ENCODE measurements at places on chromosomes 7 and 10.

GRCh38 chr7:95478272-95479037, 7.3 kb upstream of the ASB4 start:
- no peak for DNase-seq

DNA sequence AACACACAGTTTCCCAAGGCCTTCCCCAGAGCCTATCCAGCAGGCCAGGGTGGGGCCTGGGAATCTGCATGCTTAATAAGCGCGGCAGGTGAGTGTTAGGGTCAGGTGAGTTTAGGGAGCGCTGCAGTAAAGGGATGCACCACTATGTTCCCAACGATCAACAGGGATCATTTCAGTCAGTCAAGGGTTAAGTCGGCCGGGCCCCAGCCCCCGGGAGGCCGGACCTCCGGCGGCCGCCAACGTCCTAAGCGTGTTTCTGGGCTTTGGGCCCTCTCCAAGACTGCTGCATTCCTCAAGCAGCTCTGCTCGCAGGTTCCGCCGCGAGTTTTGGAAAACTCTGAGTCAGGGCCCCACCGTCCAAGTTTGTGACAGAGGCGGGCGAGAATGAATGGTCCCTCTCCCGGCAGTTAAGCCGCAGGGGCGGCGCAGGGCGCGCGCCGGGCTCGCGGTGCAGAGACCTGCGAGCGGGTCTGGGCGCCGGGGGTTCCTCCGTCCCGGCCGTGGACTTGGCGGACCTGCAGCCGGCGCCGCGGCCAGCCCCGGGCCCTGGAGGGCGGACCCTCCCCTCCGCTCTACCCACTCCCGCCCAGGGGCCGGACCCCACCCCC, 81.6 kb downstream of the ARHGAP22 start:
- no peak for DNase-seq

GRCh38 chr7:42232275-42232674, 4.7 kb downstream of the GLI3 start:
- DNase-seq, result no peak

DNA sequence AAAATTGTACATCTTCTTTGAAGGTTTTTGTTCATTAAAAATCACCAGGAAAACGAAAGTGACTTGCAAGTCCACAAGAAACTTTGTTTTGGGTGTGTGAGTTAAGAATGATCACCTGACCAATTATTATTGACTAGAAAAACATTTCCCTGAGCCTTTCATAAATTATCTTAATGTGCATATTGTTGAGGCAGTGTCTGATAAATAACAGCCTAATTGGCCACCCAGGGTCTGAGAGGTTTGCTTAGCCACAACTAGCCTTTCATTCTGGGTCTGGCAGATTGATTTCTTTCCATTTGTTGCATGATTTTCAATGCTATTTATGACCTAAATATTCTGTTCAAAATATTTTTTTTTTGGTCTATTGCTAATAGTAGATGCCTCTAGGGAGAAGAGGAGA, 152.8 kb downstream of the AUTS2 start:
- no peak for DNase-seq

DNA sequence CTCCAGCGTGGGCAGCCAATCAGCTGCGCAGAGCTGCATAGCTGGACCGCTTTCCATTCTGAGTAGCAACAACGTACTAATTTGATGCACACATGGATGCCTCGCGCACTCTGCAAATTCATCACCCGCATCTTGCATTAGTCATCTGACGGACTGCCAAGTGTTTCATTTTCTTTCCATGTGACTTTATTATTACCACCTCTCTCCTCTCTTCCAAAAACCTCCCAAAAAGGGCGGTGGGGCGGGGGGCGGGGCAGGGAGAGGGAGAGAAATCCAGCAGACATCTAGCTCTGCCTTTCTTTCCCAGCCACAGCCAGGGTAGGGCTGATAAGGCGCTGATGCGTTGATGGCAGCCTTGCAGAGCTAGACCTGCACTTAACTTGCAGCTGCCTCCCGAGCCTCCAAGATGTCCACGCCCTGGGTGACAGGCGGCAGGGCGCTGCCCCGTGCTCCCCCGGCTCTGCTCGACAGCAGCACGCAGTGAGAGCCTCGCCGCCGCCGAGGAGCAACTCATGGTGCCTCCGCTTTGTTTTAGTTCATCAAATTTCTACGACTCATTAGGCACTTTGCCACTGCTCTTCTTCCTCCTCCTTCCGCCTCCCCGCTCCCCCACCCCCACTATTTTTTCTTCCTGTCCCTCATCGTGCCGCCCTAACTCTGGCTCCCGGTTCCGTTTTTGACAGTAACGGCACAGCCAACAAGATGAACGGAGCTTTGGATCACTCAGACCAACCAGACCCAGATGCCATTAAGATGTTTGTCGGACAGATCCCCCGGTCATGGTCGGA, 147.3 kb downstream of the CELF2 start:
- peak; percentile 59 for DNase-seq

- DNase-seq, result no peak
Observed at GRCh38 chr7:108634036-108634435, 64.4 kb downstream of the DNAJB9 start.

DNA sequence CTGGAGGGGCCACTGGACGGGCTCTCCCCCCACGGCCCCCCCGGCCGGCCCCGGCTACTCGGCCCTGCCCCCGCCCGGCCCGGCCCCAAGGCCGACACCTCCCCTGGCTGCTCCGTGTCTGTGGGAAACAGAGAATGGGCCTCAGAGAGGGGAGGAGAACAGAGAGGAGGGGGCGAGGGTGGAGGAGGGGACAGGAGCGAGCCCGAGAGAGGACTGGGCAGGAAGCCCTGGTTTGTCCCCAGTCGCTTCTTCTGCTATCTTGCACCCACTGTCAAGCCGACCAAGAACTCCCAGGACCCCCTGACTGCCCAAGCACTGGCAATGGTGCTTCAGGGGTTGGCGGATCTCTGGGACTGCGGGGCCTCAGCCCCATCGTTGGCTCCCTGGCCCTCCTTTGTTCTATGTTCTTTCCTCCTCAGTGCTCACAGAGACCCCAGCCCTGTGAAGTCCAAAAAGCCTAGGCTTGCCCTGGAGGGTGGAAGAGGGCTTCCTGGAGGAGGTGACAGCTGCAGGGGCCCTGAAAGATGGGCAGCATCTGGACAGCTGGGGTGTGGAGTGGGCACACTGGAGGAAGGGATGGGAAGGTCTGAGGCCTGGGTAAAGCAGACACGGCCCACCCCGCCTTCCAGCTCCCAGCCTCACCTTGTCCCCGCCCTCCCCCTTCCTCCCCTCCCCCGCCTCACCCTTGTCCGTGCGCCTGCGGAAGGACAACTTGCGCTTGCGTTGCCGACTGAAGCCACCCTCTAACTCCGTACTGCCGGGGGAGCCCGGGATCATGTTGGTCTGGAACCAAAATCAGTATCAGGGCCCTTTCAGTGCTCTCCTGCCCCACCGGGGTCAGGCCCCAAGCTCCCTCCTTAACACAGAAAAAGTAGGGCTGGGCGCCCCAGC, 30.1 kb downstream of the KCNH2 start:
- DNase-seq, result no peak

GRCh38 chr7:24438232-24438631, 135.0 kb upstream of the PALS2 start:
- DNase-seq, result no peak

GRCh38 chr7:27735165-27735564, 4.8 kb upstream of the TAX1BP1 start:
- DNase-seq, result no peak

- DNase-seq, result no peak
Observed at GRCh38 chr10:124138195-124138882, 44.9 kb upstream of the CHST15 start.

- DNase-seq, result no peak
Observed at GRCh38 chr7:17663061-17663675, 277.1 kb downstream of the SNX13 start.

DNA sequence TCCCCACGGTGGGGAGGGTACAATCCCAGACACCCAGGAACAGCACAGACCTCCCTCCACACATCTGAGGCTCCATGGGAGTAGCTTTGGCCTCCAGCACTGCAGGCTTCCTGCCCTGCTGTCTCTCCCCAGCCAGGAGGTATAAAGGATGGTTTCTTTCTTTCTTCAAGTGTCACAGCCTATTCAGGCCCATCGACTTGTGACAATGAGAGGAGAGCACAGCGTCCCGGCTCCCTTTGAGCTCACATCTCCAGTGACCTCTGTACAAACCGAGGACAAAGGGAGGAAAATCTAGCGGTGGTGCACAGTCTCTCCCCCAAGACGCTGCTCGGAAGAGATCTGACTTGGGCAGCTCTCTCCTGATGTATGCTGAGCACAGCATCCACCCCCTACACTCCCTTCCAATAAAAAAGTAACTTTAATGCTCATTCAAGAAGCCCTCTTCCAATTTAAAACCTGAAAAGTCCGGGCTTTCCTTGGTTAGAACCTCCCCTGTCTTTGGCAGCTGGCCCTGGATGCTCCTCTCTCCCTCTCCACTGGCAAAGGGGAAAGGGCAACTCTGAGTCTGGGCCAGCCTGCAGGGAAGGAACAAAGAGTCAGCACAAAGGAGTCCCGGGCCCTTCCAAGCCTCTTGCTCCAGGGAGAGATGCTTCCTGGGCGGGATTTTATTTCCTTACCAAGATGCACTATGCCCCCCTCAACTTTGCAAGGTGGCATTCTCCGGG, 18.0 kb downstream of the CHST15 start:
- no peak for DNase-seq

DNA sequence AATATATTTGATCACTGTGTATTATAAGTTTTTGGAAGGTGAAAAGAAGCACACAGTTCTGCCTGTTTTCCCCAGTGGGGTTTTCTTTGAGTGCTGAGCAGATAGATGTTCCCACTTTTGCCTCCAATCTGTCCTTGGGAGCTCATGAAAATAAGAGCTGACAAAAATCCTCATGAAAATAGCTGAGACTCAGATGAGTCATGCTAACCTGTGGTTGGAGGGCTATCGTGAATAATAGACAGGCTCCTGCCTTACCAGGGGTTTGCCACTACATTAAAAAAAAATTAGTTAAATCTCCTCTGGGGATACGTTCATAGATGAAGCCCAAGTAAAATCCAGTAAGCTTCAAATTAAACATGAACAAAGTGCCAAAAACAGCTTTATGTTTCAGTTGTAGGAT, 10.9 kb upstream of the AOAH start:
- DNase-seq, result no peak

DNA sequence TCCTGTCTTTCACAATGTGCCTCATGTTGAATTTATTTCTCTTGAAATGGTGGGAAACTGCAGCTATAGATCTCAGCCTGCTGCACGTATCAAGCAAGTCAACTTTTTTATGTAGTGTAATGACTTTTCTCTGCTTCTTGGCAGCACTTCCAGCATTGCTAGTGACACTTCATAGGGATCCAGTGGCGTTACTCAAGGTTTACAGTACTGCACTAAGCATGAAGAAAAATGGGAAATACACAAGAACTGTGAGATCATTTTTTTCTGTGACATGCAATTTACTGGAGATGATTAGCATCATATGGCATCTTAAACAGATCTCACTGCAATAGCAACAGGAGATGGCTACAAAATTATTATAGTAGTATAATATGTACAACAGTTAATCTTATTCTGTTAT, 90.9 kb downstream of the POLR1F start:
- DNase-seq, result no peak

DNA sequence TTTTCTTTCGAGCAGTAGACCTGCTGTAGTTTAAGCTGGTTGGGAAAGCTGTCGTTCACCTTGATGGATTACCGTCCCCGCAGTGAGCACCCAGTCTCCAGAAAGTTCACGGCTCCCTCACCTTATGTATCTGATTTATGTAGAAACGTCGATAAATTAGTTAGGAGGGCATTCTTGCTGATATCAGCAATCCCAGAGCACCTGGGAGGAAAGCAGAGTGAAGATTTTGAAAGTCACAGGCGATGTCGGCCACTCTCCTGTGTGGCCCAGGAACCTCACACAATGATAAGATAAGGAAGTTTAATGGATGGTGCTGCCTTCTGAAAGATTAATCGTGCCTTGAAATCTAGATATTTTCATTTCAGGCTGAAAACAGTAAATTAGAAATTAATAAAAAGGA, 336.8 kb downstream of the DPP6 start:
- no peak for DNase-seq

GRCh38 chr7:44633254-44634186, 27.1 kb downstream of the OGDH start:
- DNase-seq, result no peak

DNA sequence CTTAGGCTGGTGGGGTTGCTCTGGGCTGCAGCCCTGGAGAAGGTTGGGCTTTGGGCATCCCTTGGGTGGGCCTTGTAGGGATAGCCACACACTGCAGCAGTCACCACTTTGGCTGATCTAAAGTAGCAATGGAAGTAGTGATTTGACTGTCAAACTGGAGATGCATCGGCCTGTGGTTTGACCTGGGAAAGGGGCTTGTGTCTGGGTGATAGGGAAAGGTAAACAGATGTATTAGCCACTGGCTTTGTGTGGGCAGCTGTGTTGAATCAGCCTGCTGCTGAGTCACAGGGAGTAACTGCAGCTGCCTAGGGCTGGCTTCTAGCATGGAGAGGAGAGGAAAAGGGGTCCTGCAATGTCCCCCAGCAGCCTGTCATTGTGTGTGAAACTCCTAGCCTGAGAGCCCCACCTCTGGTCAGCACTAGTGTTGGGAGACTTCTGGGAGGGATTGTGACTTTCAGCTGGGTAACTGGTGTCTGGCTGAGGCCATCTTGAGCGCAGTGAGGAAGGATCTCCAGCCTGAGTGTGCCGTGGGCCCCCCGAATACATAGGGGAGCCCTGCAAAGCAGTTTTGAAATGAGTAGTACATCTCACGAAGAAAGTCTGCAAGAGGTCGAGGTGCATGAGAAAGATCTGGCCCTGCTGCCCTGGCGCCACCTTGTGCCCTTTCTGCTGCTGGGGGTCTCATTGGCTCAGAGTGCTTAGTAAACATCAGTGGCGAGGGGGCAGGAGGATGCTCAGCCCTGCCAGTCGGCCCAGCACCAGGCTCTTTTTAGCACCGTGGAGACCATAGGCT, 117.3 kb downstream of the FANK1 start:
- no peak for DNase-seq

- DNase-seq, result no peak
Observed at GRCh38 chr10:50540826-50541122, 83.0 kb downstream of the SGMS1 start.

- no peak for DNase-seq
Observed at GRCh38 chr7:73870041-73870492, 9.1 kb downstream of the TMEM270 start.

DNA sequence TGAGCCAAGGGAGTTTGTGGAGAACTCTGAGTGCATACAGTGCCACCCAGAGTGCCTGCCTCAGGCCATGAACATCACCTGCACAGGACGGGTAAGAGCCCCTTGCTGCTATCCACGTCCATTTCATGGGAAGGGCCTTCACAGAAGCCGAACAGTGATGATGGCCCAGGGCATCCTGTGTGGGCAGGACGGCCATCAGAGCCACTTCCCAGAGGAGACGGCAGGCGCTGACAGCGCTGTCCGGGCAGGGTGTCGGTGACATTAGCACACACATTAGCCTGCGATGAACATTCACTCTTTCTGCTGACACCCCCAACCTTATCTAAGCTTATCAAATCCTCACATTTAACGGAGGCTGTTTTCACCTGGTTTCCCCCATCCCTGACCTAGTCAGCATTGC, 144.9 kb downstream of the EGFR start:
- DNase-seq, result no peak

- no peak for DNase-seq
Observed at GRCh38 chr10:106920538-106920937, 244.0 kb downstream of the SORCS1 start.

All from CD4-positive, alpha-beta T cell (primary cell).